Small intestine (tissue), 16 donors: ENCODE measurements at places on chromosomes 13 and 19. TPM values are rescaled to one million over a fixed set of nuclear protein-coding genes. Genes with fewer than 3 reads are reported as not detected.

DNA sequence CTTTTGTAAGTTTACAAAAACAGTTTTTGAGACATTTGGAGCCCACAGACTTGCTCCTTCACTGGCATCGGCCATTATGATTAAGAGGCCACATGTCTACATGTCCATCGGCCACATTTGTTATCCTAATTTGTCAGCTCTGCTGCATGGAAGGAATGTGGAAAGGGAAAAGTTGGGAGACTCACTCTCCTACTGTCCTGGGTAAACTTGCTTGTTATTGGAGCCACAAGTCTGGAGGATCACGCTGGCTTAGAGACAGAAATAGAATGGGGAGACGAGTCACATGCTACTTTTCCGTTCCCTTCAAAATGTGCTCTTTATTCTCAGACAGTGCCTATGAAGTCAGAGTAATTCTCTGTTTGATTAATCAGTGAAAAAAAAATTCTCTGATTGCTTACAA, 741.2 kb upstream of the PCDH9 start:
- no peaks in the 10 kb centered on the region for H3K4me1 ChIP-seq
- no peak for DNase-seq
- H3K27me3 ChIP-seq = no peaks in the 10 kb centered on the region
- H3K36me3 ChIP-seq = no peaks in the 10 kb centered on the region
- no peak overlapping the region for H3K27ac ChIP-seq

Gene KIR2DL4
- polyA plus RNA-seq = not detected

DNA sequence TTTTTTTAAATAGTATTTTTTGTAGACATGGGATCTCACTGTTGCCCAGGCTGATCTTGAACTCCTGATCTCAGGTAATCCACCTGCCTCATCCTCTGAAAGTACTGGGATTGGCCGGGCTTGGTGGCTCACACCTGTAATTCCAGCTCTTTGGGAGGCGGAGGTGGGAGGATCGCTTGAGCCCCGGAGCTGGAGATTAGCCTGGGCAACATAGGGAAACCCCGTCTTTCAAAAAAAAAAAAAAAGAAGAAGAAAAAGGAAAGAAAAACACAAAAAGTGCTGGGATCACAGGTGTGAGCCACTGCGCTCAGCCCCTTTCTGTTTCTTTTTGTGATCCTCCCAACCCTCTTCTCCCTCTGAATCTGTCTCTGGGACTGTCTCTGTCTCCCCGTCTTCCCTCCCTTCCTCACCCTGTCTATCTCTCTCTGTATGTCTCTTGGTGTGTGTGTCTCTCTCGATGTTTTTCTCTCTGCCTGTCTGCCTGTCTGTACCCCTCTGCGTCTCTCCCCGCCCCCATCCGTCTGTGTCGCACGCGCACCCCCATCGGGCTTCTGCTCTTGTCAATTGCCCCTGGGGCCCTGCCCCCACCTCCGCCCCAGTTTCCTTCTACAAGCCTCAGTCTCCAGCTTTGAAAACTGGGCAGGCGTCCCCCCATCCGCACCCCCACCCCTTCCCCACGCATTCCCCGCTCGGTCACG, 540 bp upstream of the ZFP36 start:
- H3K4me3 ChIP-seq = peak overlapping the region; percentile 99
- peak overlapping the region; percentile 96 for H3K27ac ChIP-seq
- DNase-seq = peak; percentile 57
- H3K27me3 ChIP-seq = no peaks in the 10 kb centered on the region

- H3K4me3 ChIP-seq = no peak overlapping the region
- no peaks in the 10 kb centered on the region for H3K27me3 ChIP-seq
- no peak for DNase-seq
- no peaks in the 10 kb centered on the region for H3K4me1 ChIP-seq
- H3K36me3 ChIP-seq = no peaks in the 10 kb centered on the region
Measured at GRCh38 chr13:49840266-49840665, 47.8 kb upstream of the KPNA3 start.

DNA sequence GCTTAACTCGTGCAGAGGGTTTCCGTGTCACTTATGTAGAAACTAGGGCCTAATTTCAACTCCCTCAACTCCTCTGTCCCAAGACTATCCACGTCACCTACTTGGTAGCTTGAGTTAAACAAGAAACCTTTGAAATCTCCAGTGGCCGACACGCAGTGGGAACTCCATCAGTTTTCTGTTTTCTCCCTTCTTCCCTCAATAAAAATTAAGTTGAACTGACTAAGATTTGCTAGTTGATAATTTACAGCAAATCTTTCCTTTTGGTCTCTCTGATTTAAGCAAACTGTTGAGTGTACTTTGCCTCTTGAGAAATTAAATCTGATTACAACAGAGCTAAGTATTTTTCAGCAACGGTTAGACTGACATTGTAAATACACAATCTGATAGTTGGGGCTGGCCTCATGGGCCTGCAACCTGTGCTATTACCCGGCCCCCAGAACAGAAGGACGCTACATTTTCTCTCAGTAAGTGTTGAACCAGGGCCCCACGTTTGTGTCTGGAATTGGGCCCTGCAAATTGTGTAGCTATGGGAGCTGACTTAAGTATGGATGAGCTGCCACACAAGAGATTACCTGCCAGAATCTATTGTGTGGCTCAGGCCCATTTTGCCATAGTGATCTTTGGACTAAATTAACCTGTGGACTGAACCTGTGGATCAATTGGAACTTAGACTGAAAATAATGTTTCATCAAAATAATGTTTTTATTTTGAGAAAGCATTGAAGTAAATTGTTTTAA, 708 bp upstream of the ESD start:
- peak overlapping the region; percentile 92 for H3K4me3 ChIP-seq
- peaks cover 3% of the 10 kb centered on the region for H3K4me1 ChIP-seq
- H3K27me3 ChIP-seq = no peaks in the 10 kb centered on the region
- no peaks in the 10 kb centered on the region for H3K36me3 ChIP-seq
- H3K27ac ChIP-seq = peak overlapping the region; percentile 96

Gene SGCG
- polyA plus RNA-seq = not detected

DNA sequence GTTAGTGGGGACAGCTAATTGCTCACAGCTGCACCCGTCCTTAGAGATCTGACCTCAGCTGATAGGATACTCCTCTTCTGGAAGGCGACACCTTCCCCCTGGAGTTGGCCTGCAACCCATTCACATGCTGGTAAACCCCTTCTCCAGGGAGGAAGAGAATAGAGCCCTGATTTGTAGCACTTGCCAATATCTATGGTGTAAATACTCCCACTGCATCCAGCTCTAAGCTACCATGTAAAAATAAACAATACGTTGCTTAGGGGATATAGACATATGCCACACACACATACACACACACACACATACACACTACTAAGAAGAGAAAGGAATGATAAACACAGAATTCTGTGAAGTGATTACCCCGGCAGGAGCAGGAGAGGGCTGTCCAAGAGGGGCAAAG, 49.4 kb upstream of the KCTD15 start:
- H3K4me3 ChIP-seq = no peak overlapping the region
- no peak for DNase-seq
- no peaks in the 10 kb centered on the region for H3K4me1 ChIP-seq
- H3K36me3 ChIP-seq = no peaks in the 10 kb centered on the region
- no peak overlapping the region for H3K27ac ChIP-seq
- H3K27me3 ChIP-seq = no peaks in the 10 kb centered on the region

Gene DAND5
- polyA plus RNA-seq = not detected

DNA sequence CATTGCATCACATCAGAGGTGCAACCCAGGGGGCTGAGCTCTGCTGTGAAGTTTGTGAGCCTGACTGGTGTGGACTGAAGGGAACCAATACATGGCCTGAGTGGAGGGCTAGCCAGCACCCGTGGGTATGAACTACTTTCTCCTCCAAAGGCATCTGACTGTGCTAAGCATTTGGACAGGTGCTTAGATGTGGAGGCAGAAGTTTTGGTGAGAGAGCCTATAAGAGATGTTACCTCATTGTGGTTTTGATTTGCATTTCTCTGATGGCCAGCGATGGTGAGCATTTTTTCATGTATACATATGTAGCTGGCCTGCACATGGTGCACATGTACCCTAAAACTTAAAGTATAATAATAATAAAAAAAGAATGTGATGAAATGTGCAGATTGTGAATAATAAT, 46.9 kb downstream of the TEX29 start:
- no peak for DNase-seq
- no peaks in the 10 kb centered on the region for H3K27me3 ChIP-seq
- H3K4me1 ChIP-seq = no peaks in the 10 kb centered on the region

Gene PBX4
- 1.9 TPM for polyA plus RNA-seq

DNA sequence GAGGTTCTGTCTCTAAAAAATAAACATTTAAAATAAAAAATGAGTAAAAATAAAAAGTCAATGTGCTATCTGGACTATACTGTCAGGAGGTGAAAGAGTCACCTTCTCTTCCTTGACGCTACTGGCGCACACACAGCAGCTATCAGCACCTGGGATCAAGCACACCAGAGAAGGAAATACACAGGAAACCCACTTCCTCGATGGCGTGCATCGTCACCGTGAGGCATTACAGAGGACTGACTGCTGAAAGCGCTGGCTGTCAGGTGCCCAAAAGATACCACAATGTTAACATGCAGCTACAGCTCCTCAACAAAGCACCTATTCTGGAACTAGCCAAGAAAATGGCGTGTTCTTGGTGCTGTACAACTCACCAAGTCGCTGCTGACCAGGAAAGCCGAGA, 6.1 kb downstream of the SLC35E1 start:
- DNase-seq = peak; percentile 70
- H3K4me3 ChIP-seq = no peak overlapping the region
- H3K27me3 ChIP-seq = no peaks in the 10 kb centered on the region
- H3K27ac ChIP-seq = no peak overlapping the region

- H3K27ac ChIP-seq = no peak overlapping the region
- H3K36me3 ChIP-seq = no peaks in the 10 kb centered on the region
- H3K4me1 ChIP-seq = peaks cover 5% of the 10 kb centered on the region
- peaks cover 10% of the 10 kb centered on the region for H3K27me3 ChIP-seq
Measured at GRCh38 chr13:20195801-20196200, 3.1 kb upstream of the GJB2 start.
